ENCODE measurements at places on chromosomes 12 and 14.

- no peak for DNase-seq
Measured at GRCh38 chr12:126051611-126052107, 986.4 kb downstream of the AACS start.

DNA sequence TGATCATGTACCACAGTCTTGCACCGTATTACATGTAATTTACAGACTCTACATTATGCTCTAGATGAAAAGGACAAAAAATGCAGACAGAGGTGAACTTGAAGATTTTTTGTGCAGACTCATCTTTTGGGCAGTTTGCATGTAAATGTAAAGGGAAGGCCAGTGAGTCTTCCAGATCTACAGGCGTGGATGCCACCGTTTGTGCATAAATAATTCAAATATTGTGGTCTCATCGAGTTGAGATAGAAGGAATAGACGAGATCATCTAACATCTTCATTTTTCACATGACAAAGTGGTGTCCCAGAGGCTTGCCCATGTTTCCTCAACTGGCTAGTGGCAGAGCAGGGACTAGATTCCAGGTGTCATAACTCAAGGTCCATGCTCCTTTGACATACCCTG is 125.2 kb downstream of the ALX1 start:
- no peak for DNase-seq

DNA sequence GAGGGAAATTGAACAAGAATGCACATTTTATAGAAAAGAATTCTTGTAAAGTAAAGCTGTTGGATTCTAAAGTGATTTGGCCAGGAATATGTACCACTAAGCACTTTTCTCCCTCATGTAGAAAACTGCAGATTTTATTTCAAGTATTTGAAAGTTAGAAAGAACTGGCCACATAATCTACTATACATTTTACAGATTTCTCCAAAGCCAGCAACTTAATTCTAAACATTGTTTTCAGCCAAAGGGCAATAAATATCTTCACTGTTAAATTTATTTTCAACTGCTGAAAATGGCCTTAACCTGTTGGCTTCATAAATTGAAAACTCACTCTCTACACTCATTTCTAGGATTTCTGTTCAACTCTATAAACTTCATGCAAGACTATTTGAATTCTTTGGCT is 15.6 kb upstream of the KERA start:
- no peak for DNase-seq

DNA sequence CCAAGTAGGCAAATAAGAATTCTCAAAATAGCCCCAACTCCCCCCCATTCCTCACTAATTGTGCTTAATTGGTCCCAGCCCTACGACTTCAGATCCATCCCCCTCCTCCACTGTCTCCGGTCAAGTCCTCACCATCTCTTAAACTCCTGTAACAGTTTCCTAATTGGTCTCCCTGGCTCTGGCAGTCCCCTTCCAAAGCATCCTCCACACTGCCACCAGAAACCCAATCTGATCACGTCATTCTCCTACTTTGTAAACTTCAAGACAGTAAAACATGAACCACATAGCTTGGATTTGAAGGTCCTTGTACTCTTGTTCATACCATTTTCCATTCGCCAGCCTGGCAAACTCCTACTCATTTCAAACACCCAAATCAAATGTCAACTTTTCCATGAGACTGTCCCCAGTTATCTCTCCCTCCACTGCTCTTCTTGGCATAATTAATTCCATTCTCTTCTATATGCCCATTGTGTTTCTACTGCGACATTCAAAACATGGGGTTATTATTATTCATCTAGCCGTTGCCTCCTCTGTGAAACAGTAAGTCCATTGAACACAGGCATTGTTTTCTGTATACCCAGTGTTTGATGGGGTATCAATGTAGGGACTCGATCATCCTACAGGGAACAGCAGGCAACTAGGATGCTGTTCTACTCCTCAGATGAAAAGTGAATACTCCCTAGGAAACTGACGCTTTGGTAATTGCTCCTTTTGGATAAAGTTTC is 104.6 kb downstream of the EGLN3 start:
- DNase-seq, result no peak

GRCh38 chr12:50928392-50928791 is 24.0 kb upstream of the HIGD1C start:
- DNase-seq, result no peak

GRCh38 chr14:47226877-47227520 is 448.4 kb downstream of the MDGA2 start:
- DNase-seq, result peak; percentile 1

DNA sequence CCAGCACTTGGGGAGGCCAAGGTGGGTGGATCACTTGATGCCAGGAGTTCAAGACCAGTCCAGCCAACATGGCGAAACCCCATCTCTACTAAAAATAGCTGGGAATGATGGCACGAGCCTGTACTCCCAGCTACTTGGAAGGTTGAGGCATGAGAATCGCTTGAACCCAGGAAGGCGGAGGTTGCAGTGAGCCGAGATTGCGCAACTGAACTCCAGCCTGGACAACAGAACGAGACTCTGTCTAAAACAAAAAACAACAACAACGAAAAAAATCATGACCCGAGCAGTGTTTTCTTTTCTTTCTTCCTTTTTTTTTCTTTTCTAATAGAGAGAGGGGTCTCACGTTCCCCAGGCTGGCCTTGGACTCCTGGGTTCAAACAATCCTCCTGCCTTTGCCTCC is 3.5 kb upstream of the CSRNP2 start:
- DNase-seq, result no peak

DNA sequence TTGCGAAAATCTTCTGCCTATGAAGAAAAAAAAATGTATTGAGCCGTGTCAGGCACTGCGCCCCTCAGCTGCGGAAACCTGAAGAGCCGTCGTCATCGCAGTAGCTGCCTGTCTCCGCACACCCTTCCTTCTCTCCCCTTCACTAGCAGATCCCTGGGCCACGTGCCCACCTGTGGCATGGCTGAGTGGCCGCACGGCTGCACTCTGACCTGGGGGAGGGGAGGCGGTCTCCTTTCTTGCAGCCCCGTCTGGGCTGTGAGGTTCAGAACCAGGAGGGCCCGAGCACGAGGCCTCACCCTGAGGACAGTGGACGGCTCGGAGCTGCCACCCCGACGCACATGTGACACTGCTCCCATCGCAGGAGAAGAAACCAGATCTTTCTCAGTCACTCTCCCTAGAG is 24.9 kb downstream of the PGAM5 start:
- no peak for DNase-seq

GRCh38 chr12:64427988-64428387 is 23.8 kb downstream of the XPOT start:
- no peak for DNase-seq

- no peak for DNase-seq
Measured at GRCh38 chr14:103698380-103699260, 16.6 kb downstream of the XRCC3 start.

Measured in AG08395 (cell line).